Naive thymus-derived CD4-positive, alpha-beta T cell (primary cell): ENCODE measurements at places on chromosomes 1 and 21. TPM values are rescaled to one million over a fixed set of nuclear protein-coding genes. Genes with fewer than 3 reads are reported as not detected.

Gene UMODL1
- total RNA-seq: 1.7 TPM

Gene FTCD
- total RNA-seq: 5.7 TPM

Gene PTPRC
- 1,015 TPM for total RNA-seq

Gene CLDN14
- not detected for total RNA-seq

Gene PDC
- not detected in 2 replicates for total RNA-seq

Gene NBPF10
- total RNA-seq: 4.3 TPM

Gene SMIM34
- not detected in 2 replicates for total RNA-seq

Gene MRPS21
- 47.9 TPM for total RNA-seq

Gene TMPRSS15
- total RNA-seq: not detected

Gene TRIM46
- total RNA-seq: 4.0 TPM

Gene YTHDF2
- total RNA-seq: 72.0 TPM

Gene RHBDL2
- not detected for total RNA-seq

Gene BARHL2
- not detected for total RNA-seq

Gene SEC16B
- 0.31 TPM in 1 of 2 replicates, not detected in the other for total RNA-seq

Gene CD48
- 234 and 253 TPM in 2 replicates for total RNA-seq

Gene KIF1B
- 13.3 and 13.8 TPM in 2 replicates for total RNA-seq

Gene KIF26B
- not detected for total RNA-seq

Gene C4BPB
- 1.2 TPM for total RNA-seq

Gene CDC20
- total RNA-seq: 0.78 TPM

Gene MARK1
- total RNA-seq: not detected

Gene MTF2
- total RNA-seq: 35.3 TPM

Gene COL24A1
- 1.5 TPM for total RNA-seq

Gene TNFRSF4
- 7.8 TPM for total RNA-seq

Gene KPRP
- not detected for total RNA-seq

Gene RNU1-1
- 3,337 TPM for total RNA-seq

Gene PDZK1IP1
- total RNA-seq: not detected in 2 replicates

Gene TMEM82
- not detected for total RNA-seq

Gene ALDH4A1
- total RNA-seq: 2.2 and 4.0 TPM in 2 replicates

Gene LRRC3
- 0.89 TPM for total RNA-seq

Gene SAMD13
- total RNA-seq: 0.27 TPM

Gene SNX7
- not detected for total RNA-seq

Gene TMEM269
- 0.42 TPM for total RNA-seq

Gene BRINP3
- total RNA-seq: not detected

Gene CASQ2
- not detected for total RNA-seq

Gene MIA3
- total RNA-seq: 104 TPM

Gene PALMD
- not detected for total RNA-seq

Gene UBE2U
- not detected for total RNA-seq

Gene B3GALT5
- not detected in 2 replicates for total RNA-seq

Gene CBS
- 0.40 TPM for total RNA-seq

Gene KIF14
- not detected for total RNA-seq

Gene IL22RA1
- not detected for total RNA-seq

Gene DIO1
- not detected for total RNA-seq

Gene GUCA2A
- 0.76 TPM for total RNA-seq
